ENCODE measurements at places on chromosomes 12 and 14. TPM values are rescaled to one million over a fixed set of nuclear protein-coding genes. Genes with fewer than 3 reads are reported as not detected.
A peak's percentile ranks its signal among the peaks of the same experiment; 100 is the strongest.

- DNase-seq, result no peak
Measured at GRCh38 chr14:104726600-104727451, 2.8 kb downstream of the ADSS1 start.

DNA sequence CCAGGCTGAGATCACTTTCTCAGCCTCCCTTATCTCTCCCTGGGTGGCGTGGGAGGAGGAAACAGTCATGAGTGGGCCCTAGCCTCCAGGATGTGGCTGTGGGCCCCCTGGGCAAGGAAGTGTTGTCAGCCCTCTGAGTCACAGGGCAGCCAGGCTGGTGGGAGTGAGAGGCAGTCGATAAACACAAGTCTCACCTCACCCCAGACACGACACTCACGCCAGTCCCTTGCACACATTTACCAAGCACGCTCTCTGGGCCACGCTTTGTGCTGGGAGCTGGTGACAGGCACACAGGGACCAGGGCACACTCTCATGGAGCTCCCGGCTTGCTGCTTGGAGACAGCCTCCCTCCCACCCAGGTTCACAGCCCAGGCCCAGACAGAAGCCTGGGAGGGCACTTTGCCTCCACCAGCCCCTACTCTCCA is 1.9 kb upstream of the KRT79 start:
- DNase-seq, result no peak

DNA sequence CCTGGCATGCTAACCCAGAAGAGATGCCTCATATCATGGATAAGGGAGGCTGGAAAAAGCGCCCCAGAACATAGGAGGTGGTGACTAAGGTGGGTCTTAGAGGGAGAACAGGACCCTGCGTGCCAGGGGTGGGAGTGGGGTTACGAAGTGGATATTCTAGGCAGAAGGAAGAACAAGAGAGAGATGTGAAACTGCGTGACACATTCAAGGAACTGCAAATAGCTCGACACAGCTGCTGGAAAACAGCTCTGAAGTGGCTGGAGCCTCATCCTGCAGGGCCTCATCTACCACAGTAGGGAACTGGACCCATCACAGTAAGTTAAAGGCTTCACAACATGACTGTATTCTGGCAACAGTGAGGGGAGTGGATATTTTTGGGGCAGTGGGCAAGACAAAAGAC is 61.1 kb downstream of the RNF34 start:
- no peak for DNase-seq

GRCh38 chr14:21300892-21301291 is 21.0 kb downstream of the RPGRIP1 start:
- DNase-seq, result no peak

RASSF8 gene
- 28.7 TPM for polyA plus RNA-seq

PPP2R5E gene
- polyA plus RNA-seq, result 22.7 TPM

DNA sequence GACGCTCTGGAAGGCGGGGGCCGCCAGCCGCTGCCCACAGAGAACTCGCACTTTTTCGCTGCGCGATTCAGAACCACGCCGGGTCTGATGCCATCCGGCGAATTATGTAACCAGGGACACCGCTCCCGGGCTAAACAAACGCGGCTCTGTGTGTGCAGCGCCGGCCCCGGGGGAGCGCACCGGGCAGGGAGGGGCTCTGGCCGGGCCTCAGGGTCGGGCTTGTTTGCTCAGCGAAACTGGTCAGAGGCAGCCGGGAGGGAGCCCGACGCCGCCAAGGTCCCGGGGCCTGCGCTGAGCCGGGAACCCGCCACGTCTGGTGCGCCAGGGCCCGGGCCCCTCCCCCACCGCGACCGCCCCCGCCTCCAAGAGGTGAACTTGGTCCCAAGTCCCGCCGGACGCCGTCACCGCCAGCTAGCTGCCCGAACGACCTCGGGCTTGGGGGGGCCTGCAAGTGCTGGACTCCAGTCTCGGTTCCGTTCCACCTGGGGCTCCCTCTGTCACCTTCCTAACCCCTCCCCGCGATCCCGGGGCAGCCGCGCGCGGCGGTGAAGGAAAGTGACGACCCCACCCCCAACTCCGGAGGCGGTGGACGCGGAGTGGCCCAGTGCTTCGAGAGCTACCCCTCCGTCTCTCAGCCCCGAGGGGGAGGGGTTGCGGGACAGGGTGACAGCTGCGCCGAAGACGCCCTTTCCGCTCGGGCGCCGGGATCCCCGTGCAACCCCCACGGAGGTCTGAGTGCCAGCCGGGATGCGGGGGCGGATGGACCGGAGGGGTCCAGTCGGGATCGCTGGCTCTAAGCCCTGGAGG is 848 bp downstream of the CTDSP2 start:
- DNase-seq, result peak; percentile 62

GRCh38 chr14:103549361-103550311 is 12.8 kb downstream of the BAG5 start:
- DNase-seq, result no peak

CLEC4D gene
- polyA plus RNA-seq, result not detected

- DNase-seq, result no peak
Measured at GRCh38 chr14:43184540-43184939, 1322.5 kb downstream of the FSCB start.

- no peak for DNase-seq
Measured at GRCh38 chr12:5577741-5578140, 145.8 kb downstream of the NTF3 start.

DNA sequence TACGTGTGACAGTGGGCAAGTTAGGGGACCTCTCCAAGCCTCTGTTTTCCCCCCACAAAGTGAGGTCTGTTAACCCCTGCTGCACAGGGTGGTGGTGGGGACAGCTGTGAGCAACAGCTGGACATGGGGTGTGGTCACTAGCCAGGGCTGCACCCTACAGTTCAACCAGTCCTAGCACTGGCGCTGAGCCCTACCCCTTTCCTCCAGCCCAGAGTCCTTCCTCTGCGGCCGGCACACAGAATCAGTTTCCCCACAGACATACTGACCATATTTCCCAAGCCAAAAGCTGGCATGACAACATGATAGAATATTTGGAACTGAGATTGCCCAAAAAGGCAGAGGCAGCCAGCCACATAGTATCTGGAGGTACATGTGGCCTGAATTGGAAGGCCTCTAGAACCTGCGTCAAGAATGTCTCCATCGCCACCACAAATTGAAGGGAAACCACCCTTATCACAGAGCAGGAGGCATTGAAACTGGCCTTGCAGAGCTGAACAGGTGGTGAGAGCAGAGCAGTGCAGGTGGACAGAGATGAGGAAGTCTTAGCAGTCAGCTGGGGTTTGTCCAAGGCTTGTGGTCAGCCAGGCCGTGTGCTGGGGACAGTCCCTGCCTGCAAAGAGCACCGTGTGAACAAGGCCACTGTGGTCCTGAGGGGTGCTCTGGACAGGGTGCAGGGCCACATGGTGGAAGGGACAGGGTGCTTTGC is 21.2 kb downstream of the DEGS2 start:
- DNase-seq, result no peak

TBC1D30 gene
- polyA plus RNA-seq, result 1.2 TPM

LRP1-AS gene
- polyA plus RNA-seq, result not detected

DNA sequence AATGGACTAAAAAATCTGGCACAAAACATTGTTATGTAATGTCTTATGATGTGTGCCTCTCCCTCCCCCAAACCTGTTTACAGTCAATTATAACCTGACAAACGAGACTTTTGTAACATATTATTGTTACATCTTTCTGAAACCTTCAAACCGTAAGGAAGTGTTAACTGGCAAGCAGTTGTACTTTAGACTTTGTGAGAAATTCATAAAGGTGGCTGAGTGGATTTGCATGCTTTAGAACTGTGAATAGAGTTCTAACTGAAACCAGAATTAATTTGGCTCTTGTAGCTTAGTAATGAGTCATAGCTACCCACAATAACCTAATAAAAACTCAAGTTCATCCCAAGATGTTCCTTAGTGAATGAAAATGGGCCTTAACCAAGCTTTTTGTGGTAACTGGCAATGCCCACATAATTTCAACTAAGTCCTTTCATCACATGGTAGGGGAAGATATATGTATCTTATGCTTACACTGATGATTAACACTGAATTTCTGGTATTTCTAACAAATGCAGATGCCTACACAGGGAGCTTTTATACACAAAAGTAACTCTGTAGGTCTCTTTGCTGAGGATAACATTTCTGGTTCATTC is 29.7 kb downstream of the RAD9B start:
- peak; percentile 54 for DNase-seq

GRCh38 chr12:131333621-131334440 is 377.1 kb upstream of the SFSWAP start:
- DNase-seq, result no peak

AMN gene
- 1.3 TPM for polyA plus RNA-seq

GRCh38 chr12:104903648-104904423 is 54.3 kb downstream of the SLC41A2 start:
- DNase-seq, result peak; percentile 84

GRCh38 chr12:219891-220352 is 6.0 kb upstream of the SLC6A12 start:
- DNase-seq, result peak; percentile 88

DNA sequence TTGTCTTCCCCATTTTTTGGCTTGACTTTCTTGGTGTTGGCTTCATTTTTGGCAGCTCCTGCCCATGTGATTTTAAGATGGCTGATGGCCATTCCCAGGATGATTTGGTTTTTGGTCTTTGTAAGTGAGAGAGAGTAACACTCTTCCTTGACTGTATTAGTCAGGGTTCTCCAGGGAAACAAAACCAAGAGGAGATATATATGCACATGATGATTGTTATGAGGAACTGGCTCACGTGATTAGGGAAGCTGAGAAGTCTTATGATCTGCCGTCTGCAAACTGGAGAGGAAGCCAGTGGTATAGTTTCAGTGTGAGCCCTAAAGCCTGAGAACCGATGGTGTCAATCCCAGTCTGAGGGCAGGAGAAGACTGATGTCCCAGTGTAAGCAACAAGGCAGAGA is 146.6 kb downstream of the NRXN3 start:
- no peak for DNase-seq

DNA sequence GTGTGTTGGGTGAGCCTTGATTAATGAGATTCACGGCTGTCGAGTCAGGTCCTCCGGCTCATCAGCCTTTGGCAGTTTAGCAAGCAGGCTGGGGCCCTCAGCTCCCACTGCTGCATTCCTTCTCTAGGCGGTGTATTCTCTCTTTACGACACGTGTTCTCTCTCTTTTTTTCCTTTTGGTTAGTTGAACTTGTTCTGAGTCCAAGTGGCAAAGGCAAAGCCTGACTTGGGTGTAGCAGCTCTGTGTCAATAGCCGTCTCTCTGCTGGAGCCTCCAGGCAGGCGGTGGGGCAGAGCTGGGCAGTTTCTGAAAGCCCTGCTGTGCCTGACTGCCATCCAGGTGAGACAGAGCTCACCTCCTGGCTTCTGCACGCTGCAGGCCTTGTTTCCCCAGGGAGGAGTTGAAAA is 46.6 kb downstream of the SUSD6 start:
- peak; percentile 38 for DNase-seq

DNA sequence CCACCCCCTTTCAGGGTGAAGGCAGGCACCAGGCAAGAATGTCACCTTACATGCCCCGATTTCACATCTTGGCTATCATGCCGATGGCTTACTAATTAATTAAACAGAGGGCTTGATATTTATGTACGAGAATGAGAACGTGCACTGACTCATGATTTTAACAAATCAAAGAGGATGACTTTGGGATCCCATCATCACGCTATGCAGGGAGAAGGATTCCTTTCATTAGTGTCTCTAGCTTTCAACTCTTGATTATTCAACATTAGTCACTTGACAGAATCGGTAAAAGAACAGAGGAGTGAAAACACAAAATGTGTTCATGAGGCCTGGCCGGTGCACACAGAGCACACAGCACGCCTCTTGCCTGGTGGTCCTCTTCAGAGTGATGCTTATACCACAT is 80.6 kb downstream of the PRKAB1 start:
- no peak for DNase-seq

DNA sequence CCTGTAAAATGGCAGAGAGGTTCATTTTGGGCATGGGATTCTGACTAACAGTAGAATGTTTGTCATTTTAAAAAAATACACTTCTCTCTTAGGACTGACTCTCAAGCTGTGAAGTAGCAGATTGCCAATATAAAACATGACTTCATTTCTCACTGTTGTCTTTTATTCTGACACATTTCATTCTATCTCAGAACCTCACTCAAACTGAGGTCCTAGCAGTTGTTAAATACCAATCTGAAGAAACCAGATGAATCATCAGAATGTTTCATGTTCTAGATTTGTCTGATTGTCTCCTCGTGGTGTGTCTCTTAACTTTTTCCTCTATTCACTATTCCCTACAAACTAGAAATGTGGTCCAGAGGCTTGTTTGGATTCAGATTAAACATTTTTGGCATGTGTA is 276.5 kb upstream of the NPAS3 start:
- DNase-seq, result no peak

POTEM gene
- not detected for polyA plus RNA-seq

- no peak for DNase-seq
Measured at GRCh38 chr12:66288121-66288520, 14.2 kb upstream of the HELB start.

DNA sequence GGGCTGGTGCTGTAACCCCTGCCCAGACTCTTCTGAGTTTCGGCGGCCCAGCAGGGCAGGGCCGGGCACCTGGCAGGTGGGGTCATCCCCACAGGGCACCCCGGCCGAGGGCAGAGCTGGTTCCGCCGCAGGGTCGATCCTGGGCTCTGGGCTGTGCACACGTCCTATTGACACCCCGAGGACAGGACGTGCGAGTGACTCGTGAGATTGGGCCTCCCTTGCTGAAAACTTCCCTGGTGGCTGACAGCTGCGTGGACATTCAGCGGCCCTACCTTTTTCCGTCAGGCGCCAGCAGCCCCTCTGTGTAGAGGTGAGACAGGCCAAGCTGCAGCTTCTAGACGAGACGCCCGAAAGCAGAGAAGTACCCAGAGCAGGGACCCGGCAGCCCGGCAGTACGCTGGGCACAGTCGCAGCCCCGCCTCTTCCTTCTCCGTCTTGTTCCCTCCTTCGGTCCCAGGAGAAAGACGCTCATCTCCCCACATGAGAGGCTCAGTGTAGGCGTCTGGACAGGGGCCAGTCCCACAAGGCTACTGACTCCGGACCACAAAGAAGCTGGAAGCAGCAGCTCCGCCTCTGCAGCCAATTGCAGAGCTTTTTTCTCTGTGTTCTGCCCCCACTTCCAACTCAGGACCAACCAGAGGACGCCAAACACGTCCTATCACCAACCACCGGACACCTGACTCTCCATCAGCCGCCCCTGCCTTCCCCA is at the start of gene LRCOL1:
Gene LRCOL1 (minus strand): TSS at position 532 of the 709 bp plus-strand sequence. CDS start 4,331 bp downstream, outside the sequence.
- DNase-seq, result peak; percentile 93

DNA sequence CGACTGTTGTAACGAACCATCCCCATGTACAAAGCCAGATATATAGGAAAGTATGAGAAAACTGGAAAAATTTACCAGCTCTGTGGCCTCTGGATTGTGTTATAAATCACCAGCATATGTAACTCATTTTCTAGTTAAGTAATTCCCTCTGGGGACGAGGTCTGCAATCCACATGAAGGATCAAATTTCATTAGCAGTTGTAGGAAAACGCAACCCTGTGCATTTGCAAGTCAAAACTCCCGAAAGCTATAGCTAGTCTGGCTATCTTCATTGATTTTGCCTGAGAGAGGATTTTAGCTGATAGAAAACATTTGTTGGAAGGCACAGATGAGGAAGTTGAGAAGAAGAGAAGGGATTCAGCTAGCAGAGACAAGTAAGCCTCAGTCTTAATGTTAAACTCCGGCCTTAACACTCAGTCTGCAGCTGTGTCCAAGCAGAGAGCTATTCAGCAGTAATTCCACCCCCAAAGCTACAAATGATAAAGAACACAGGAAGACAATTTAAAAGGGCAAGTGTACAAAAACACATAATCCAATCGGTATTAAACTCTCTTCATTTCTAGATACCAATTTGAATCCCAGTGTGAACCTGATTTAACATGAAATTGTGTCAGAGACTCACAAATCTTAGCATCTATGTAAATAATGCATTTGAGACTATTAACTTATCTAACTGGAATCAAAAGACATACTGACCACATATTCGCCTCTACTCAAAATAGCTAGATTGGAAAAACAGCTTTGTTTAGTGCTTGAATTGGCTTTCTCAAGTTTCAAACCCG is 54.2 kb upstream of the CERS5 start:
- DNase-seq, result peak; percentile 67

LBHD2 gene
- not detected for polyA plus RNA-seq

SDR9C7 gene
- polyA plus RNA-seq, result 1.2 TPM
